ENCODE measurements at places on chromosomes 2 and 18.

- no peak for DNase-seq
Measured at GRCh38 chr18:47343291-47343690, 91.8 kb upstream of the SKOR2 start.

DNA sequence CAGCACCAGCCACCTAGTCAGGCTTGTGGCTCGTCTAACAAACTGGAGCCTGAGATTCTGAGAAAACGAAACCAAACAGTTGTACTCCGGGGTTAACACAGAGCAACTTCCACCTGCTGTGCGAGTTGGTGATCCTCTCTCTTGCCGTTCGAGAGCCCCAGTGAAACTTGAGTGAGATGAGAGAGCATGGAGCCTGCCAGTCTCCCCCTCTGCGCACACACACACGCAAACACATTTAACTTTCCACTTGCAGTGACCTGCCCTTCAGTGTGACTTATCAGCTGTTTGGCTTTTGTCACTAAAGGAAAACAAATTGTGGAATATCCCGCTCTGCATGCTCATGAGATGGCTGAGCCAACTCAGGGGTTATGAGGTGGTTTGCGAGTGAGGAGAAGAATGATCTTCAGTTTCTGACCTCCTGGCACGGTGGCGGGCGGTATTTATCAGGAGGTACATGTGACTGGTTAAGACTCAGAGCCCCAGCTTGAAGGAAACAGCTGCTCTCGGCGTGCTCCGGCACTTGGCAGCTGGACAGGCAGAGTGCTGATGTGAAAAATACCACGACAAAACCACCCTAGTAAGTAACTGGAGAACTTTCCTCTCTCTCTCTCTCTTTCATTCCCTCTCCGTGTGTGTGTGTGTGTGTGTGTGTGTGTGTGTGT is at the start of gene RASGRP3:
Gene RASGRP3, plus strand, starts transcription at position 519 of the 662 bp plus-strand sequence. CDS start 38,488 bp downstream, outside the sequence.
- DNase-seq, result peak; percentile 75

GRCh38 chr2:158495175-158495574 is 38.4 kb downstream of the PKP4 start:
- no peak for DNase-seq

DNA sequence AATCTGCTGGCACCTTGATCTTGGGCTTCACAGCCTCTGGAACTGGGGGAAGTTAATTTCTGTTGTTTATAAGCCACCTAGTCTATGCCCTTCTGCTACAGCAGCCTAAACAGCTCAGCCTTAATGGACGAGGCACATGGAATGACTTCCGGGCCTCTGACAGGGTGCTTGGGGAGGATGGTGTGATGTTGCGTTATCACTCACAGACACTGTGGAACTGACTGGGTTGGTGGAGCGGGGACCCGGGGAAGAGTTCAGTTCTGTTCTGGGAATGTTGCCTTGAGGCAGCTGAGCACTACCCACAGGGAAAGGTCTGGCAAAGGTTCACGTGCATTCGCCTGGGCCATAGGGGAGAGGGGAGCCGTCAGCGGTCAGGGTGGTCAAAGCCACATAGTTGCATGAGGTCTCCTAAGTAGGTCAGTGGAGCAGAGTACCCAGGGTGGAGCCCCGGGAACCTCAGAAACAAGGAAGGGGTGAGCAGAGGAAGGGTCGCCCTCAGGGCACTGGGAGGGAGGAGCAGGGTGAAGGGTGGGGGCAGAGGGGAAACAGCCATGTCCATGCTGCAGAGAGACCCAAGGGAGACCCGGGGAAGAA is 36.2 kb downstream of the LRRFIP1 start:
- no peak for DNase-seq

DNA sequence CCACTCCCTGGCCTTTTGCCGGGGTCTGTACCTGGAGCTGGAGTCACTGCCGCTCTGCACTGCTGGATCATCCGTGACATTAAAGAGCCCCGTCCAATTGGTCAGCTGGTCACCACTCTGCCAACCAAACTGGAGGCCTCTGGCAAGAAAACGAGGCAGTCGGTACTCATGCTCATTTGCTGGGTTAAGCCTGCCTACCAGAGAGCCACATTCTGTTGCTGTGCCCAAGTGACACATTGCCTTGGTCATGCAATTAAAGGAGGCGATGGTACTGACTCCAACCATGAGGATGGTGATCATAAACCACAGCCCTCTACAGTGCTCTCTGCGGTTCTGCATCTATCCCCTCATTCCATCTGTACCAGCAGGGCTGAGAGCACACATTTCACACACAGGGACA is 35.5 kb downstream of the ST8SIA5 start:
- no peak for DNase-seq

All from central memory CD4-positive, alpha-beta T cell (primary cell).